ENCODE measurements at places on chromosomes 5 and 9. TPM values are rescaled to one million over a fixed set of nuclear protein-coding genes. Genes with fewer than 3 reads are reported as not detected.
A peak's percentile ranks its signal among the peaks of the same experiment; 100 is the strongest.

STK10 gene
- 9.9 TPM for total RNA-seq

FOXI1 gene
- total RNA-seq = not detected

DNA sequence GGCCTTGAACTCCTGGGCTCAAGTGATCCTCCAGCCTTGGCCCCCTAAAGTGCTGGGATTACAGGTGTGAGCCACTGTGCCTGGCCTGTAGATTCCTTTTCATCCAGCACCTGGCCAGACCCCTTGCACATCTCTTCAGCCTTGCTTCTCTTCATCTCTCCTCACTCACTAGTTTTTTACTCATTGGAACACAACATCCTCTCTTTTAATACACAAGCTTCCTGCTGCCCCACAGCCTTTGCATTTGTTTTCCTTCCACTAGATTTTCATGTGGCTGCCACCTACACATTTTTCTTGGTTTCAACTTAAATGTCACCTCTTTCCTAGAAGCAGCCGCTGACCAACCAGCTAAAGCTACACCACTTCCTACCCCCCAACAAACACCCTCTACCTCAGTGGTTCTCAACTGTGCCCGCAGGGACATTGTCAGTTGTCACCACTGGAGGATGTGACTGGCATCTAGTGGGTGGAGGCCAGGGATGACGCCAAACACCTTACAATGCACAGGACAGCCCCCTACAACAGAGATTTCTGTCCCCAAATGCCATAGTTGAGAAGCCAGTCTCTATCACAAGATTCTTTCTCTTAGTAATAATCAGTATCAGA lies 33.7 kb downstream of the HAVCR1 start:
- peak; percentile 27 for DNase-seq
- H3K36me3 ChIP-seq = no peaks in the 10 kb centered on the region
- H3K4me3 ChIP-seq = no peak overlapping the region
- no peaks in the 10 kb centered on the region for H3K27me3 ChIP-seq

GRCh38 chr5:40678026-40678425 lies 1.7 kb upstream of the PTGER4 start:
- no peak for DNase-seq
- H3K27ac ChIP-seq = no peak overlapping the region
- H3K27me3 ChIP-seq = no peaks in the 10 kb centered on the region

- no peak overlapping the region for H3K27ac ChIP-seq
- DNase-seq = no peak
- no peaks in the 10 kb centered on the region for H3K27me3 ChIP-seq
- H3K36me3 ChIP-seq = no peaks in the 10 kb centered on the region
- peaks cover 10% of the 10 kb centered on the region for H3K4me1 ChIP-seq
These were observed 776 bp upstream of the TERT start for GRCh38 chr5:1295650-1296037.

Data from body of pancreas (tissue), 4 donors.